Renal cortical epithelial cell (primary cell): ENCODE measurements at places on chromosomes 12 and 14.

- DNase-seq: peak; percentile 59
Measured at GRCh38 chr12:46608431-46609272, 217.1 kb downstream of the SLC38A4 start.

DNA sequence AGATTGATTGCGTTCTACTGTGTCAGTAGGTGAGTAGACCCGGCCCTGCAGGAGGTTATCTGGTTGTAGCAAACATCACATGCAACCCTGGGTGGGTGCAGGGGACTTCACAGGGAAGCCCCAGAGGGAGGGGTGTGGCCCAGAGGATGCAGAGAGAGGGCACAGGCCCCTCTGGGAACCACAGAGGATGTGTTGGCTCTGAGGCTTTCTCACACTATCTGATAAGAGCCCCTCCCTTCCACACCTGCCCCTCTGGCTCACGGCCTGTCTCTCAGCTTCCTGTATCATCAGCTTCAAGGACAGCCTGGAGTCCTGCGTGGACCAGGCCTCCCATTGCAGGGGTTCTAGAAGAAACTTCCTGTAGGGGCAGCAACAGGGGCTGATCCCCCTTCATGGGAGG lies 101.9 kb downstream of the RIN3 start:
- no peak for DNase-seq

DNA sequence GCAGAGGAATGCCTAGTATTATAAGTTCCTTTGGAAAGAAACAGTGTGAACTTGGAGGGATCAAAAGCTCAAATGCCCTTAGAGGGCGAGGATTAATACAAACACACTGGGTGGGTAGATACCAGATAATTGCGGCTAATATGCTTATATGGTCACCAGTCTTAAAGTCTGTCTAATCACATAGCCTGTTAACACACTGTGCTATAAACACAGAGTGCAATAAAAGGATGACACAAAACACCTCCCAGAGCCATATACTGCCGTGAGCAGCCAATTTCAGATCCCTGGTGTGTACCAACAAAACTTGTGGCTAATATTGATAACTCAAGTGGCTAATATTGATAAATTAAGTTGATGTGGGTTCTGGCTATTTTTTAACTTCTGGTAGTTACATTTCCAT lies 1.7 kb upstream of the IL26 start:
- no peak for DNase-seq

DNA sequence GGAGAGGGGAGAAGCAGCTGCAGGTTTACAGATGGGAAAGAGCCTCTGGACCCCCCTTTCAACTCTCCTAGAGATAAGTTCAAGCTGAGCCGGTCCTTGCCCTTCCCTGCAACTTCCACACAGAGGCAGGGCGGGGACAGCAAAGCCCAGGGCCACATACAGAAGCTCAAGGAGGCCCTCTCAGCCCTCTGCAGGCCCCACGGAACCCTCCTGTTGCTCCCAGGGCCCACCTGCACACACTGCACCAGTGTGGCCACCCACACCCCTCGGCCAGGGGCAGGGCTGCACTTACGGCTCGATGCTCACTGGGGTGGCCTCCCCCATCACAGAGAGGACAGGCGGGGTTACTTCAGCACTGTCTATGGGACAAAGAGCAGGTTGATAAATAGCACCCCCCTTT lies 13.0 kb upstream of the PNMA1 start:
- DNase-seq: no peak

DNA sequence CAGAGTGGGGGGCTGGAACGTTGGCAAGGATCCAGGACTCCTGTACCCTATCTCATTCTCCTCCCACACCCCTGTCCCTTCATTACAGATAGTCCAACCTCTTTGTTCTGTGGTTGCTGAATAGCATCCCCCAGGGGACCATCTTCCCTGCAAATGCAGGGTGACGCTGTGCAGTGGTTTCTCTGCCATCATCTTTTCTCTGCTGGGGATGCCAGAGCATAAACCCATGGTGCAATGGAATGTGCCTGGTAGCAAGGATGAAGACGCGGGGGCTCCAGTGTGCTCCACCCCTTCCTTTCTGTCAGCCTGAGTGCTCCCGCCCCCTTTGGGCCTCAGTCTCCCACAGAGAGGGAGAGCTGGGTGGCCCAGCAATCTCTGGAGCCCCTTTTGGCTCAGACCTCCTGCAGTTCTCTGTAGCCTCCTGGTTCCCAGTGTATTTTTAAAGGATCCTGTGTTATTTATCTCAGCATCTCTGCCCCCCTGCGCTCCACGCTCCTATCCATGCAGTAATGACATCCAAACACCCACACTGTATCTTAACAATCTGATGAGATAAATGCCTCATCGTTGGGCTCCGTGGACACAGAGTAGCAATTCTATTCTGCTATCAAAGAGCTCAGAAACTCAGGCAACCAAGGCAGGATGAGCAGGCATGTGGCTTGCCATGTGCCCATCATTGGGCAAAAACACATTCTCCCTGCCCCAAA lies 212.8 kb downstream of the CACNA1C start:
- DNase-seq: no peak

GRCh38 chr12:128690641-128691040 lies 133.1 kb downstream of the SLC15A4 start:
- DNase-seq: no peak

GRCh38 chr12:27841392-27841882 lies 61.4 kb upstream of the MANSC4 start:
- peak; percentile 18 for DNase-seq

DNA sequence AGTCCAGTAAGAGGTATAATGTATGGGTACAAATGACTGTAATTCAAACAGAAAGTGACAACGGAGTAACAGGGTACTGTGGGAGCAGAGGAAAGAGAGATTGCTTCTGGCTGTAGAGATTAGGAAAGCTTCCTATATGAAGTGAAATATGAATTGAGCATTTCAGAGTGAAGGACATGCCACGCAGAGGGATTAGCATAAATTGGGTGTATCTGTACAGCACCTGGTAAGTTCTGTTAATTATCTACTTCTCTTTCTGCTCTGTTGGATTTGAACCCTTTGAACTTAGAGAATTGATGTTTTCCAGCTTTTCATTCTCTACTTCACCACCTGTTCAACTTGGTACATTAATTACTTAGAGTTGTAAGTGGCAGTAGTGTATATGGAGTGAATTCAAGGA lies 8.8 kb downstream of the STK38L start:
- peak; percentile 45 for DNase-seq

DNA sequence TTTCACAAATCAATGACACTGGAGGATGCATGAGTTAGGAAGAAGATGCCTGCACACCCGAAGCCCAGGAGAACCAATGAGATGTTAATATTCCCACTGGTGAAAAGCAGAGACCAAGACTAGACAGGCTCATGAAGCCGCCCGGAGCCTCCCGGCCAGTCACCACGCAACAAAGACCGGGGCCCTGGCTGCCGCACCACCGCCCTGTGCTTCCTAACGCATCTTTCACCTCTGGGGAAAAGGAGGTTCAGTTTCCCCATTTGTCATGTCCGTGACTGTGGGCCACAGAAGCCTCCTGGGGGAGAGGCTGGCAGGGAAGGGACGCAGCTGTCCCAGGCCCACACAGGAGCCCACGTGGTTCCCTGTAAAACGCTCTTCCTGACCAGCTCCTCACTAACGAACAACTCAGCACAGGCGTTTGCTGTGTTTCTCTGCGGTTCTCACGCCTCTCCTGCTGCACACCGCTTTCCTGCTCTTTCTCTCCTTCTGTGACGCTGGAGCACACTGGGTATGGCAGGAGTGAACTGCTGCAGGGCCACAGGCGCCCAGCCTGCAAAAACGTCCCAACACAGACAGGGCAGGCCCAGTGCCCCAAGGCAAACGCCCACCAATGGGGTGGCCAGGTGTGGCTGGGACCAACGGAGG lies 10.8 kb downstream of the RIMBP2 start:
- no peak for DNase-seq

- DNase-seq: no peak
Measured at GRCh38 chr14:22752422-22752821, 14.1 kb upstream of the OXA1L start.

DNA sequence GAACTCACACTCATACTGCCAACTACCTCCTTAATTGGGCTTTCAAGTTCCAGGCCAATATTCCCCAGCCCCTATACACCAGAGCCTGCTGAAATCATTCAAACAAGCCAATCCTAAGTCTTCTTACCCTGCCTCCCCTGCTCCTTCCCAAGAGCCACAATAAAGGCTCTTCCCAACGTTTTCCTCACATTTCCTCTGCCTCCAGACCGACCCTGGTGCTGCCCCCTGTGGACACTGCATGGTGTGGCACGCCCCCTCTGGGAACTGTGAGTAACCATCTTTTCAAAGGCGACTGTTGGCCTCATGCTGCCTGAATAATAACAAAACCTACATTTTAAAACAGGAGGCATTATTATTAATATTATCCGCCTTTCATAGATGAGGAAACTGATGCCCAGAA lies 111.6 kb upstream of the NOS1 start:
- DNase-seq: no peak

GRCh38 chr12:8661751-8662150 lies 875 bp downstream of the MFAP5 start:
- DNase-seq: no peak

GRCh38 chr14:83251402-83251801 lies 1717.7 kb upstream of the SEL1L start:
- no peak for DNase-seq

GRCh38 chr14:50249136-50249775 lies 17.9 kb upstream of the SOS2 start:
- DNase-seq: no peak

DNA sequence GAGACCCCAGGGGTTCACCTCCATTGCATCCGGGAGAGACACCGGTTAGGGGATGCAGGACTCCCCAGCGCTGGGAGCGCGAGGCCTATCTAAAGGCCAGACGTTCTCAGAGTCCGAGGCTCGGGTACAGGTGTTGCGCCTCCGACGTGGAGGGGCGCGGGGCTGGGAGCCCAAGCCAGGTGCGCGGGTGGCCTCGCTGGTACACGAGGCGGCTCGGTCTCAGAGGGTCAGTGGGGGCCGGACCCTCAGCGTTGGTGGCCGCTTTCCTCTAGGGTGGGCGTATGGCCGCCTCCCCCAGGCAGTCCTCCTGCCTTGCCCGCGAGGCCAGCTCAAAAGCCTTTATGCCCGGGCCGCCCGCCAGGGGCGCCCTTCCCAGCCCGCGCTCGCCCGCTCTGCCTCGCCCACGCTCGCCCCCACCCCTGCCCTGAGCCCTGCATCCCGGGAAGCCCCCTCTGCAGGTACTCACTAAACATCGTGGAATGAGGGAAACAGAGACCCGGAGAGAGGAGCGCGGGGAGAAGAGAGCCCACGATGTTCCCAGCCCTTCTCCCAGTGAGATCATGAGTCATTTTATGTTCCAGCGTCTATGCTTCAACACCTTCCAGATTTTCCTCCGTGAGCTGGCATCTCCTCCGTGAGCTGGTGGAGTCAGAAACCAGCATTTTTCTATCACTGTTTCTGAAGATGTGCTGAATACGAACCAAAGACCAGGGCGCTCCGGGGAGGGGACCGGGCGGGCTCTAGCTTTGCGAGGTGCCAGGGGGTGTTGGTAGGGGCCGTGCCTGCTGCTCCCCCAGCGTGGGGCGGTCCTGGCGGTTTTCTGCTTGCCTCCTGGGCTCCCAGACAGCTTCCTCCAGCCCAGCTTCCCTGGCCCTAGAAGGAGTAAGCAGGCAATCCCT lies 73.8 kb downstream of the DIO3 start:
- DNase-seq: no peak

GRCh38 chr14:94180655-94181271 lies 6.6 kb downstream of the PPP4R4 start:
- peak; percentile 60 for DNase-seq

GRCh38 chr12:55495490-55495889 lies 3.3 kb downstream of the OR6C68 start:
- DNase-seq: no peak

DNA sequence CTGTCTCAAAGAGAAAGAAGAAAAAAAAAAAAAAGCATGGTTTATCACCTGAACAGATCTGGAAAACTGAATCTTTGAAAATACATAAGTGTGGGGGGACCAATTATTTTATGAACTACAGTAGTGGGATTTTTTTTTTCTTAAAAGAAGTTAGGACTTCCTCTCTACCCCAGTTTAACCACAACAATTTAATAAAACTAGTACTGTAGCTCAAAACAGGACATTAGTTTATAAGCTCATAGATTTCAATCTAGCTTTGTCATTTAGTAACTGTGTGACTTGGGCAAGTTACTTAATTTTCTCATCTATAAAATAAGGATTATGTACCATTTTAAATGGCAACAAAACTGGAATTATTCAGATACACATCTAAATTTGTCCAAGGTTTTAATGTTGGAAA lies 23.5 kb upstream of the ARID4A start:
- DNase-seq: no peak

DNA sequence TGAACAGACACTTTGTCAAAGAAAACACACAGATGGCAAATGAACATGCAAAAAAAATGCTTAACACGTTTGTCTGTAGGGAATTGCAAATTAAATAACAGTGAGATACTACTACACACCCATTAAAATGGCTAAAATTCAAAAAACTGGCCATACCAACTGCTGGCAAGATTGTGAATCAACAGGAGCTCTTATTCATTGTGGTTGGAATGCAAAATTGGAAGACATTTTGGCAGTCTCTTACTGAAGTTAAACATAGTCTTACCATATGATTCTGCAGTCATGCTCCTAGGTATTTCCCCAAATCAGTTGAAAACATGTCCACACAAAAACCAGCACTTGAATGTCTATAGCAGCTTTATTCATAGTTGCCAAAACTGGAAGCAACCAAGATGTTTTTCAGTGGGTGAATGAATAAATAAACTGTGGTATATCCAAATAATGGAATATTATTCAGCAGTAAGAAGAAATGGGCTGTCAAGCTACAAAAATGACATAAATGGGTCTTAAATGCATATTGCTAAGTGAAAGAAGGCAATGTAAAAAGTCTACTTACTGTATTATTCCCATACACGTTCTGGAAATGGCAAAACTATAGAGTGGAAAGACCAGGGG lies 91.4 kb downstream of the PLEKHA5 start:
- peak; percentile 55 for DNase-seq

DNA sequence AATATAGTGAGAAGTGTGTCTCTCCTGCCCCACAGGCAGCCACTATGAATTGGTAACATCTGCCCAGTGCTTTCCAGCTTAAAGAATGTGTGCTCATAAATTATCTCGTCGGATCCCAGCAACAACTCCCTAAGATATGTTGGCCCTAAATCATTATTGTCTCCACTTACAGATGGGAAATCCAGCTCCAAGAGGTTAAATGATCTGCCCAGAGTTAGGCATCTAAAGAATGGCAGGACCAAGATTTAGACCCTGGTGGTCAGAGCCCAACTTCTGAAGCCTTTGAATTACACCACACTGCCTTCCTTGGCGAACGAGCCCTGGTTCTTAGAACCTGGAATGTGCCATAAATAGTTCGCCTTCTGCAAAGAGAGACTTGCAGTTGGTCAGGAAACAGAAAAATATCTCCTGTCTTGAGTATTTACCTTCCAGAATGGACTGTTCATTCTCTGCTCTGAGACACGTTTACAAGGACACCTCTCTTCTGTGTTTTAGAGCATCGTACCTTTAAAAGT lies 20.1 kb upstream of the PLEK2 start:
- no peak for DNase-seq

GRCh38 chr12:20567413-20567812 lies 127.7 kb upstream of the SLCO1C1 start:
- DNase-seq: no peak
